Stimulated activated CD4-positive, alpha-beta T cell treated with anti-CD3 and anti-CD28 coated beads, Interleukin-12 subunit alpha, Interleukin-12 subunit beta, amount 100 ng/mL, for 4 hours (primary cell): ENCODE measurements at places on chromosomes 4 and X.

DNA sequence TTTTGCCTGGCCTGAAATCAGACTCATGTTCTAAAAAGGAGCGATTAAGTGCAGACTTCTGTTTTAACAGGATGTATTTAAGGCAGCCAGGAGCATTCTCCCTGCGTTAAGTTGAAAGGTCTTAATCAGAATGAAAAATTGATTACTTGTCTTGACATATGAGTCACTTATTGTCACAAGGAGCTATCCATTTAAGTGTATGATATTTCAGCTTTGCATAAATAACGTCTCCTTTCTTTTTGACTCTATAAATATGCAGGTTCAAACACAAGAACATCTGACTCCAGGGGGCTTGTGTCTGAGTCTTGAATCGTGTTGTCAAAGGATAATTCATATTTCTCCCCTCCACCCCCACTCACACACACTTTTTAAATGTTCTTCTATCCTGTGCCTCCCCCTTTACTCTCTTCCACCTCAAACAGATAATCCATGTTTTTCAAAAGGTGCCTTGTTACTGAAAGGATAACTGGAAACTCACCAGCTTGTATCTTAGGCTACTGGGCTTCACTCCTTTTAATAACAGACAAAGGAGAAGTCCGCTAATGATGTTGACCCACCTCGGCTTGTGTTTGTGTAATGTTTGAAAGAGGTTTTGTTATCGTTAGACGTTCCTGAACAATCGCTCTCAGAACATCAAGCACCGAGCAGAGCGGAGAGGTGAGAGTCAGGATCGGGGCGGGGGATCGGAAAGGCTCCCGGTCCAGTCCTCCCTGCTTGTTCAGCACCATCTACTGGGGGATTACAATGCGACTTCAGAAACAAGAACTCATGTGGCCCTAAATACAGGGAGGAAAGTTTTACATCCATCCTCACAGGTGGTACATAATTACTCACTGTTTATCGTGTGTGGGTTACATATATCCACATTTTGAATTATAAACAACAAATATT, 107.5 kb upstream of the RPL34 start:
- peak; percentile 29 for DNase-seq

DNA sequence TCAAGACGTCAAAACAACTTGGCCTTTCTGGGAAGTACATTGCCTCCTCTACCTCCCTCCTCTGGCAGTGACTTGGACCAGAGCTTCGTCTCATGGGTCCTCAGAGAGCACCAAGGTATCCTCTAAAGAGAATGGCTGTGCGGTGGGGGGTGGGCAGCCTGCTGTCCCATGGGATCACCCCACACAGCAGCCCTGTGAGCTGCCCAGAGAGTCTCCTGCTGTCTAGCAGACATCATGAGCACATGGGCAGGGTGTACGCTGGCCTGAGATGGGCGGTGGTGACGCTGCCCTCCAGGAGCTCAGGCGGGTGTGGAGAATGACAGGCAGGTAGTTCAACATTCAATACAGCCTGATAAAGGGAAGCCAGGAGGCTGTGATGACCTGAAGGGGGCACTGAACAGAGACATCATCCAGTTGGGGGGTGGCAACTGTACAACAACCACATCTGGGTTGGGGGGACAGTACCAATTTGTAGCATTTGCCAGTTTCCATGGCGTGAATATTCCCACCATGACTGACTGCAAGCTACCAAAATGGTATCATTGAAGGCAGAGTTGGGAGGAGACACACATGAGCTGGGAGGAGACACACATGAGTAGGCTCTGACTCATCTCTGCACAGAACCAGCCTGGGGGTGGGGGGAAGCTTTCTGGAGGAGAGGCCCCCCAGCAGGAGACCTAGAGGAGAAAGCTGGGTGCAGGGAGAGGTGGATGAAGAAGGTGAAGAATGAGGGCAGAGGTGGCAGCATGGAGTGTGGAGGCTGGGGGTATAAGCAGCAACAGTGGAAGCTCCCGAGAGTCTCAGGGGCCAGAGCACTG, 35.9 kb downstream of the C4orf50 start:
- DNase-seq: no peak

GRCh38 chr4:109730619-109731545, 1.0 kb upstream of the PLA2G12A start:
- no peak for DNase-seq

DNA sequence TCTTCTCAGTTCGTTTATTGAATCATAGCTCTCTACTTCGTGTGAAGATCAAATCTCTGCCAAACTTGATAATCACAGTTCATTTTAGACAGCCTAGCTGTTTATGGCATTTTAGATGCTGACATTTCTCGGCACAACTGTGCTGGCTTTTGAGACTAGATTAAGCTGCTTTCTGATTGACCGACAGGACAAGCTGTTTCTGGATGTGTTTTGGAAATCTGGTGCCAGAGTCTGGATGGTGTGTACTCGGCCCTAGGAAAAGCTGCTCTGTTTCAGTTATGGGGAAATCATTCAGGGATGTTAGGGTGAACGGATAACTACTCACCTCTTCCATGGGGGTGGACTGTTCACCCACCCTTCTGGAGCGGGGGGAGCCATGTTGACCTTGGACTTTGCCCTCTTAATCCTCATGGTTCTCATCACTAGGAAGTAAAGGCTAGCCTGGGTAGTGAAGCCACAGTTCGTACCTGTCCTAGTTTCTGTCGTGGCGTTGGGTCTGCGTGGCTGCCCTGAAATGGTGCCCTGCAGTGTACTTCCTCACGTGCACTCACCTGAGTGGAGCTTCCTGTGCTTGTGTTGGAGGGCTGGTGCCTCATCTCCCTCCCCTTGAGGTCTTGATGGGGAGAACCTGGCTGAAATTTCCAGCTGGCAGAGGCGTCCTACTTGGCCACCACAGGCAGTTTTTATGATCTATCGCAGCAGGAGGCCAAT, 13.7 kb upstream of the WDR1 start:
- no peak for DNase-seq

DNA sequence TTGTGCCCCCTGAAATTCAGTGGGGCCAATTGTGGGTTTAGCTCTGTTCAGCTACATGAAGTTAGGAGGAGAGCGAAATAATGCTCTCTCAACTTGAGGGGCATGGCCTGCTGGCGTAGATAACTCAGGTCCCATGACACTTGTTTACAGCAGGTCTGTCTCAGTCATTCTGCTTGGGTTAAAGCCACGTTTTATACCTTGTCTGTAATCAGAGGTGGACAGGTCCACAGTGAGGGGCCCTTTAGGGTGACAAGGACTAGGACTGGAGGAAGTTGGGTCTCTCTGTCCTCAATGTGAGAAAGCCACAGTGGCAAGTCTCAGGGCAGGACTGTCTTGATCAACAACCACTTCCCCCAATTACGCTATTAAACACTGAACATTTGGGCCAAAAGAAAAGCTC, 49.0 kb downstream of the PDHA1 start:
- DNase-seq: no peak

- DNase-seq: no peak
Measured at GRCh38 chrX:137236837-137237236, 203.0 kb upstream of the GPR101 start.

DNA sequence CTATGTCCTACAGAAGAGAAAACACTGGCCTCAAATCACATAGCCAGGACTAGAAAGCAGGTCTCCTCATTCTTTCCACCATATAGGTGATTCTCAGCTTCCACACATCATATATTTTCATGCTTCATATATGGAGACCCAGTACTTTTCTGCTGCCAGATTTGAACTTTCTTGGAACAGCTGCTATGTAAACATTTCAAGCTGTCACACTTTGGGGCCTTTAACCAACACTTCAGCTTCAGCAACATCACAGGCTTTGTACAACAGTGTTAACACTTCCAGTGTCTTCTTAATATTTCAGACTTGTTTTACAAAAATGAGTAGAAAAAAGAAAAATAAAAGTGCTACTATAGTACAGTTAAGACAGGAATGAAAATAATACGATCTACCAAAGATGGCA, 12.6 kb downstream of the SH3RF1 start:
- no peak for DNase-seq

DNA sequence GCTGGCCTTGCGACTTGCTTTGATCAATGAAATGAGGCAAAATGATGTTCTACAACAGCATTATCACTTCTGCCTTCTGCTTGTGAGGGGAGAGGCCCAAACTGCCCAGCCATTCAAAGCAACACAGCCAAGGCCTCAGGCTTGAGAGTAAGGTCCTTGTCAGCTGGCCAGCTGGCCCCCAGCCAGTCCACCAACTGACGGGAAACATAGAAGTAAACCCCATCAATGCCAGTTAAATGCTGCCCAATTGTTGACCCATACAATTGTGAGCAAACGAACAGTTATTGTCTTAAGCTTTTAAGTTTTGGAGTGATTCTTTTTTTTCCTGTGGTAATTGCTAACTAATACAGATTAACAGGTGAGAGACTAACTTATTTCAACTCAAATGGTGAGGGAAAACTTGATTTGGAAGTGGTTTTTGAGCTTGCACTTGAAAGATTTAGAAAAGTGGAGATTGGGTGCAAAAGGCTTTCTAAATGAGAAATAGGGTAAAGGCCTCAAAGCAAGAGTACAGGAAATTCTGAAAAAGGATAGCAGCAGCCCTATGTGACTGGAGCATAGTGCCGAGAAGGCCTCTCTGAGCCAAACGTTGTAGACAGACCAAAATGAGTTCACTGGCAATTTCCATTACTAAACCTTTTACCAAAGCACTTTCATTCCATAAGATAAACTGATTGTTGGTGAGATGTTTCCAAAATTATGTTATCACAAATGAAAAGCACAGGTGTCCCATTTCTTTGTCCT, 66.9 kb downstream of the ARHGEF38 start:
- DNase-seq: no peak

GRCh38 chr4:146098397-146098796, 77.1 kb upstream of the LSM6 start:
- DNase-seq: no peak

DNA sequence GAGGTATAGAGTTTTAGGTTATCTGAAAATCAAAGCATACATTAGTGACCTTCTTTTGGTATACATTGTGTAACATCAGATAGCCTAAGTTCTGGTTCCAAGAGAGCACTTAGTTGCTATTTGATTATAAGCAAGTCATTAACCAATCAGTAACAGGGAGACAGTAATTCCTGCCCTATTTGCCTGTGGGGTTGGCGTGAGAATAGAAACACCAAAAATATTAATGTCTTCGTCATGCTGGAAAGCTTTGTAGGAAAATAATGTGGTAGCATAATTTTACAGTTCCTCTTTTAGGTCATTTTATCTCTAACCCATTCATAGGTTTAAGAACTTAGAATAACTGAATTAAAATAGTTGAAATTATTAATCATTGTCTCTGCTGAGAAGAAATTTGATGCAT, 37.8 kb downstream of the NPNT start:
- no peak for DNase-seq

DNA sequence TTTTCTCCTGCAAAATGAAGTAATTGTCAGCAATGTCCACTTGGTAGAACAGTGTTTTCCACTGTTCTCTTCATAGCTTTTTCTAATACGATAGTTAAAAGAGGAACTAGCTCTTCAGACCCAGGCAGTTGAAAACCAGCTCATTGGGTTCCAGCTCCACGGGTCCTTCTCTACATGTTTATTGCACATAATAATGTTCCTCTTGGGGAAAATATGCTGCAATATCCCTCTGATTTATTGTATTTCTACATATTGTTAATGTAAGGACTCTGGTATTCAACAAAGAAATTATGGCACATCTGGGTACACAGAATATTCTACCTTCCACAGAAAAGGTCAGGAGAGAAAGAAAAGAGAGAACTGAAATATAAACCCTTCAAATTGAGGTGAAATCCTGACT, 473.4 kb downstream of the TRIML1 start:
- DNase-seq: no peak

- no peak for DNase-seq
Measured at GRCh38 chrX:29627833-29628232, 587.5 kb upstream of the MAGEB2 start.

DNA sequence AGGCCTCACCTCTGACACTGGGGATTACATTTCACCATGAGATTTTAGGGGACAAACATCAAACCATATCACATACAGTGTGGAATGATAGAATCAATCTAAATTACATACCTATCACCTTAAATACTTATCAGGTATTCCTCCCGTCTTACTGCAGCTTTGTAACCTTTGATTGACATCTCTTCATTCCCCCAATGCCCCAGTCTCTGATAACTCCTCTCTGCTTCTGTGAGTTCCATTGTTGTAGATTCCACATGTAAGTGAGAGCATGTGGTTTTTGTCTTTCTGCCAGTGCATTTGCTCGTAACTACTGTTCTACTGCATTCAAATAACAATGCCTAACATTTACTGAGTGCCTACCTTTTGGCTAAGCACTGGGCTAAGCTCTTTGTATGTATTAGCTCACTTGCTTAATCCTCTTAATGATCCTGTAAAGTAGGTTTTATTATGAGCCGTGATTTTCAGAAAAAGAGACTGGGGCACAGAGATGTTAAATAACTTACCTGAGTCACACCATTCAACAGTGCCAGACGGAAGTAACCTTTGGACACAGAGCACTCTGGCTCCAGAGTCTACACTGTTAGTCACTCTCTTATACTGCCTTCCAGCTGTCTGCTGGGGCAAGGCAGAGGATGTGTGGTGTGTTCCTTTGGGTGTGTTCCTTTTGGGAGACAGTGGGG, 63.7 kb upstream of the ESX1 start:
- no peak for DNase-seq

GRCh38 chrX:53526999-53527398, 92.8 kb upstream of the HSD17B10 start:
- DNase-seq: no peak

DNA sequence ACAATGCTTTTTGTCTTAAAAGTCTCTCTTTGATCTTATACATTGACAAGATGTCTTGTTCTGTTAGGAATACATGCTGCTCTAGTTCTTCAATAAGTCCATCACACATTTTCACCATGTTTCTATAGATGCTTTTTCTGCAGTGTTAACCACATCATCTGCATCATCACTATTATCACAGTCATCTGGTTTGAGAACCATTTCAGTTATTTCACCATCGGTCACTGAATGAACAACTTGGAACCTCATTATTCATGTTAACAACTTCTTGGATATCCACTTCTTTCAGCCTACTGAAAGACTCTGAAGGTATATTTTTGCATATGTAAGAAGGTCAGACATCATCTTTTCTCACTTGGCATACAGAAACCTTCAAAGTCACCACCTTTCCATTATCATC, 975.2 kb downstream of the STIM2 start:
- DNase-seq: no peak

GRCh38 chrX:68835104-68835442, 6.3 kb downstream of the EFNB1 start:
- no peak for DNase-seq

DNA sequence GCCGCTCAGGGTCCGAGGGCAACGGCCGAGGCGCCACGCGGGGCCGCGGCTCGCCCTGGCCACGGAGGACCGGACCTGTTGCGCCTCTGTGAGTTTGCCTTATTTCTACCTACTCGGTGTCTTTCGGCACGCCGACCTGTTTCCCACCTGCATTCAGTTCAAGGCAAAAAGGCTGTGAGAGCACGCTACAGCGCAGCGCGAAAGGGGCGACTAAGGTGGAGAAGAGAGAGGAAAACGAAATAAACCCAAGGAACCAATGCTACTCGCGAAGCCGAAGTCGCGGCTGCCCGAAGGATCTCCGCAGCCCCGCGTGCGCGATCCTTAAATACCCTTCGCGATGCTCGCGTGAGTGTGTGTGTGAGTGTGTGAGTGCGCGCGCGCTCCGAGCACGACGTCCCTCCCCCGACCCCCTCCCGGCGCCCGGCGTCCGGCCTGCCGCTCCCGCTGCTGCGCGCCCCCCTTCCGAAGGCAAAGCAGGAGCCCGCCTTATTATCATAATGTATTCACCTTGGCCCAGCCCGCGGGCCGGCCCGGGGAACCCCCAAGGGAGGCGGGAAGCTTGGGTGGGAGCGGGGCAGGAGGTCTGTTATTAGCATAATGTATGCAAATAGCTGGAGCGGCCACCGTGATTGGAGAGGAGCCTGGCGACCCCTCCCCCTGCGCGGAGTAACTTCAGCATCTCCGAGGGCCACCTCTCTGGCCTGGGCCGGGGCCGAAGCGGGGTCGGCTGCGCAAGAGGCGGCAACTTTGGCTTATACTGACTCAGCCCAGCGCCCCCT, at the start of gene COL25A1:
TSS of gene COL25A1 (minus strand) at position 298 of the 779 bp plus-strand sequence.
- DNase-seq: peak; percentile 40
